ENCODE measurements at places on chromosomes 2 and 18.

DNA sequence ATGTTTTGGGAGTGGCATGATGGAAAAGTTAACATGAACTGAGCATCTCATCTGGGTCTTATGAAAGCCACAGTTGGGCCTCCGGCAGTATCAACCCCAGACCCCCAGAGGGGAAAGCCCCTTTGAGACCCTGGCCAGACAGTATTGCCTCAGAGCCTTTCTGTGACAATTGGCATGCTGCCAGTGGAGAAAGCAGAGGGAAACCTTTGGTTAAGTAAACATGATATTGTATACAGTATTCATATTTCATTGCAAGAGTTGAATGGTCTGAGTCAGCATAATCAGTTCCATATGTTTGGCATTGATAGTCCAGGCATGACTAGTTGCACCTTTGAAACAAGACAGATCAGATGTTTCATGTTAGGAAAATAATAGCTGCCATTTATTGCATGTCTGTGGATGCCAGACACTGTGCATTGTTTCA lies 20.0 kb downstream of the MERTK start:
- no peak for DNase-seq

DNA sequence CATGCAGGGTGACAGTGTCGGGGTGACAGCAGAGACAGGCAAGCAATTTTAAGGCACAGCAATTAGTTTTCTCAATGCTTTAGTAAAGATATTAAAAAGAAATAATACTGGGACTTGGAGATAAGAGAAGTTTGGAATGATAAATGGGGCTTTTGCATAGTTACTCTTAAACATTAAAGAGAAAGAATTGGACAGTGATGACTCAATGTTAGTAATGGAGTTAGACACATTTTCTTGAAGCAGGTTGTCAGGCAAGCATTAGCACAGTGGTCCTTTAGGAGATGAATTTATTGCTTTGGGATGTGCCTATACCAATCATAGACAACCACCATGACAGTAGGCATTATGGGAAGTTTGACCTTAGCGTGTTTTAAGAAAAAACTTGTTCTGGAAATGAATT lies 228.3 kb upstream of the RAB12 start:
- no peak for DNase-seq

GRCh38 chr2:221495731-221496130 lies 76.4 kb downstream of the EPHA4 start:
- no peak for DNase-seq

- no peak for DNase-seq
Measured at GRCh38 chr18:76306685-76307292, 188.3 kb downstream of the ZNF516 start.

- DNase-seq = no peak
Measured at GRCh38 chr2:181165199-181165868, 184.9 kb downstream of the UBE2E3 start.

DNA sequence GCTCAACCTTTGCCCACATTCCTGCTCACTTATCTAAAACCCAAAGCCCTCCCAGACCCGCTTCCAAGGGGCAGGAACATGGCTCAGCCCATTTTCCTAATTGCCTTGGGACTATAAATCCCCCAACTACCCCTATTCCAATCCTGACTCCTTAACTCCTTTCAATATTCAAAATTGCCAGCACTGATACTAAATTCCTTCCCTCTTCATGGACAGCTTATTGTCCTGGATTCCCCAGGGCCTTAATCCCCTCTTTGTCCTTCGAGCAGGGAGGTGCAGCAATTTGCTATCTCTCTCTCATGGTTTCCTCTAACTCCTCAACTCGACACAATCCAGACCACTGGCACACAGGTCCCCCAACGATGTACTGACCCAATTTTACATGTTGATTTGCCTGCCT lies 99.1 kb downstream of the SLC25A12 start:
- no peak for DNase-seq

DNA sequence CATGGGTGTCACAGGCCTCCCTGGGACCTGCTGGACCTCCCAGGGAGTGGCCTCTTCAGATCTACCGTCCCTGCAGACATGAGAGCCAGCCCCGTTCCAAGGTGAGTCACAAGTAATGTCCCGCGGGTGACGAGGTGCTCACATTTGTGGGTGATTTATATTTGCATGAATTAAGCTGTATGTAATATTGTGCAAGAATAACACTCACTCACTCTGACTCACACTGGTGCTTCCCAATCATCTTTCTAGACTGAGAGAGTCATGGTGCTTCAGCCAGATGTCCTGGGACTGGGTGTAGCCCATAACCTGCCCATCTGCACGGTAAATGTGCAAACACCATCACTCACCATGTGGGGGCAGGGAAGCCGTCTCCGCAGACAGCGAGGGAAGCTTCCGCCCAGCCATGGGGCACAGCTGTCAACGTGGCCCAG lies 347.5 kb upstream of the SALL3 start:
- no peak for DNase-seq

GRCh38 chr2:126857502-126857901 lies 41.2 kb upstream of the TEX51 start:
- DNase-seq = no peak

GRCh38 chr2:67393237-67393636 lies 3.9 kb upstream of the ETAA1 start:
- no peak for DNase-seq

DNA sequence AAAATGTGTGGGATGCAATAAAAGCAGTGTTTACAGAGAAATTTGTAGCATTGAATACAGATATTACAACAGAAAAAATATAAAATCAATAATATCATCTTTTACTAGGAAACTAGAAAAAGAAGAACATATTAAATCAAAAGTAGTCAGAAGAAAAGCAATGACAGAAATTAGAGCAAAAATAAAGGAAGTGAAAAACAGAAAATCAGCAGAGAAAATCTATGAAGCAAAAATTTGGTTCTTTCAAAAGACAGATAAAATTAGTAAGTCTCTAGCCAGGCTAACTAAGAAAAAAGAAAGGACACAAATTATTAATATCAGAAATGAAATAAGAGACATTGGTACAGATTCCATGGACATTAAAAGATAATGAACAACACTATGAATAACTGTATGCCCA lies 212.0 kb upstream of the MGAT5 start:
- DNase-seq = no peak

- DNase-seq = no peak
Measured at GRCh38 chr18:48340560-48340959, 68.6 kb downstream of the ZBTB7C start.
